Stimulated activated CD8-positive, alpha-beta memory T cell treated with anti-CD3 and anti-CD28 coated beads, Interleukin-15, amount 100 ng/mL, for 1 hour (primary cell): ENCODE measurements at places on chromosomes 1 and 21.

GRCh38 chr1:244325056-244325758 lies 126.5 kb downstream of the ADSS2 start:
- no peak for DNase-seq

GRCh38 chr1:27772036-27772931 lies 735 bp upstream of the STX12 start:
- DNase-seq: no peak

GRCh38 chr1:113784104-113784779 lies 25.0 kb upstream of the PHTF1 start:
- no peak for DNase-seq

DNA sequence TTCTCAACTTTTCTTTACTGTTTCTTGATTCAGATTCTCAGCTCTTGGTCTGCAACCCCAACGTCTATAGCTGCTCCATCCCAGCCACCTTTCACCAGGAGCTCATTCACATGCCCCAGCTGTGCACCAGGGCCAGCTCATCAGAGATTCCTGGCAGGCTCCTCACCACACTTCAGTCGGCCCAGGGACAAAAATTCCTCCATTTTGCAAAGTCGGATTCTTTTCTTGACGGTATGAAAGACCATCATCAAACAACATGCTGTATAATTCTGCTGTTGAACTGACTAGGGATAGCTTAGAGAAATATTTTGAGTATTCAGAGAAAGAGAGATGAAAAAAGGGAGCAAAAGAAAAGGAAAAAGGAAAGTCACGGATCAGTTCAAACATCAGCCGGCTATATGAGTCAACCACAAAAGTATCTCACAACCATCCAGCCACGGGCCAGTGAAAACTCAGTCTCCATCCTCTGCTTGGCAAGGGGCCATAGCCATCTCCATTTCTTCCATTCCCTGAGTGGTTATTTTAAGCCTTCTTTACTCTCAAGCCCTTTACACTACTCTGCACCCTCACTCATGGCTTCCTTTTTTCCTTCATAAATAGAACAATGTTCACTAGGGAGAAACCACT lies 14.1 kb downstream of the DNASE2B start:
- DNase-seq: no peak

DNA sequence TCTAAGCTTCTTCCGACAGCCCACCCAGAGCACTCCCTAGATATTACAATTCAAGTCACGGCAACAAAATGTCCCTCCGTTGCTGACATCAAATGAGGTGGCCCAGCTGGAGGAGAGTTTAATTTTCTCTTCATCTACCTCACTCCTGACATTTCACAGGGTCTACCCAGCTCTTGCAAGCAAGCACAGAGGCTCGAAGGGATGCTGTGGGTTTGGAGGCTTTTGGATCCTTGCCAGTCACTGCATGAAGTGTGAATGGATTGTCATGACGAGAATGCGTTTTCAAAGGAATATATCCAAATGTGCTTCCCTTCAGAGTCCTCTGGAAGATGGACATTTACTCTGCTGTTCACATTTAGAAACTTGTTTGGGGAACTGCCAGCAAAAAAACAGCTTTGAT lies 33.5 kb downstream of the CAPN8 start:
- no peak for DNase-seq

- peak; percentile 81 for DNase-seq
Observed at GRCh38 chr1:51235673-51236530, at the start of gene RNF11. Gene RNF11 (plus strand): TSS chr1:51236273. CDS start chr1:51236757, 484 bp downstream.

DNA sequence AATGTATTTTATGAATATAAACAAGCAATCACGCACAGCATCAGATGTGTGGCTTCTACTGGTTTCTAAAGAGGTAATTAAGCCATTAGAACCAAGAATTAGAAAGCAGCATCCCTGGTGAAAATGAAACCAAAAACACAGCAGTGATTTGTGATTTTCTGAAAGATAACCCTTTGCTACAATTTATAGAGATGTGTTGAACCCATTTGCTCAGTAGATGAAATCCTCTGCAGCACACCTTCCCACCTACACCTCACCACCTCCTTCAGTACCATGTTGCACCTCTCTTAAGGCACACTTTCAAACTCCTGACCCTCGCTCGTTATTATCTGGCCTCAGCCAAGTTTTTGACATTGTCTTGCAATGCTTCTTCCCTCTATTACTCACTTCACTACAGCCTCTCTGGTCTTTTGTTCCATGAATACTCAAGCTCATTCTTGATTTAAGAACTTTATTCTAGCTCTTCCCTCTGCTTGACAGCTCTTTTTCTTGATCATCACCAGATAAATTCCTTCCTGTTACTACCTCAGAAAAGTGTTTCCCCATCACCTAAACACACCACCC lies 38.6 kb downstream of the NSL1 start:
- no peak for DNase-seq
